ENCODE measurements at places on chromosomes 16 and 17.

DNA sequence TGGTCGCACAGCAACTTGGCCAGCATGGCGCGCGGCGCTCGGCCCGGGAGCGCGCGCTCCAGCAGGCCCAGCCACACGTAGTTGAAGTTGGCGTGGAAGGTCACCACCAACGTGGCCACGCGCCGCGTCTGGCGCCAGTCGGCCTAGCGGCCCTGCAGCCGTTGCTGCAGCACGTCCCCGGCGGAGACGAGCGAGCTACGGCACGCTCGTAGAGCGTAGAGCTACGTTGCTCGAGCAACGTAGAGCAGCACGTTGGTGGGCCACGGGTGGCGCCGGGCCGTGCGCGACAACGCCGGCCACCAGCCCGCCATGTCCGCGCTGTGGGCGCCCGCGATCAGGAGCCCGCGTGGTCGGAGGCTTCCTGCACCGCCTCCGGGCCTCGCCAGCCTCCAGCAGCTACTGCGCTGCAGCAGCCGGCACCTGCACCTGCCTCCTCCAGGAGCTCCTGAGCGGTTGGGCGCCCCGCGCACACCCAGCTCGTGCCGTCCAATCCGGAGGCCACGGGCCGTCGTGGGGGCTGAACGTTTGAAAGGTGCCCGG is 13.4 kb upstream of the SULT1A1 start:
- peak; percentile 65 for DNase-seq

DNA sequence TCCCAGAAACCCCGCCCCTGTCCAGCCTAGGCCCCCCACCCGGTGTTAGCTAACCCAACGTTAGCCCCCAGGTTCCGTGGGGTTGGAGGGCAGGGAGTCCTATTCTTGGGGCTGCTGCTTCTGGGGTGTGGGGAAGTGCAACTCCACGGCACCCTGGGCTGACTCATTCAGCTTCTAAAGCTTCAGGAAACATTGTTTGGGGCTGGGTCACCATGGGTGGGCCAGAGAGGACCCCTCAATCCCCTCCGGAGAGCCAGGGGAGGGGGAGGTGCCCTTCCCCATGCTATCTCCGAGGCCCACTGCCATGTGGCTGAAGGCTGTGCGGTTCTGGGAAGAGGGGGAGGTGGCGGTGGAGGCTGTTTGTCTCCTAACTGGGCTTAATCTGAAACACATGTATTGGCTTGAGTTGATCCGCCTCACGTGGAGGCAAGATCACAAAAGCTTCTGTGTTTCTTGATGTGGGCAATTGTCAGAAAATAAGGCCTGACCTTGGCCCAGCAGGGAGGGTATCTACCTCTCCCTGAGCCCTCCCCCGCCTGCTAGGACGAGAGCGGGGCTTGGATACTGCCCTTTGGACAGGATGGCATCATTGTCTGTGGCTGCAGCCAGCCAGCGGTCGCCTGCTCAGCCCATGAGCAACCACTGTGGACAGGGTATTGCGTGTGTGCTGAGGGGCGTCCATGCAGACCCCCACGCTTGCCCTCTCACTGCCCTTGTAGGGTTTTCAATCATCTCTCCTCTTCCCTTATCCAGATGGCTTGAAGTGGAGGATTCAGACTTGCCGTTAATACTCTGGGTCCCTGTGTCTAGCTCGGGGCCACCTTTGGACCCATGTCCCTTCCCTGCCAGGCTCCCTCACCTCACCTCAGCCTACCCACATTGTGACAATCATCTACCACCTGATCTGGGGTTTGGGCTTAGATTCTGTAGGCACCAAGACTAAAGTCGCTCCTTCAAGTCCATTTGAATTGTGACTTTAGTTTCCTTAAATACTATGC is 1.3 kb downstream of the SERPINF1 start:
- DNase-seq, result peak; percentile 46

- no peak for DNase-seq
Observed at GRCh38 chr16:5064915-5065314, 841 bp downstream of the C16orf89 start.

GRCh38 chr16:56093055-56093454 is 98.2 kb upstream of the GNAO1 start:
- no peak for DNase-seq
